Astrocyte of the cerebellum (primary cell): ENCODE measurements at places on chromosomes 1 and 21.

- no peak for DNase-seq
These were observed 33.1 kb downstream of the SOAT1 start for GRCh38 chr1:179326746-179327145.

GRCh38 chr1:207334337-207334736, 12.9 kb downstream of the CD55 start:
- DNase-seq: no peak

- DNase-seq: peak; percentile 79
These were observed 26.2 kb upstream of the NGF start for GRCh38 chr1:115364046-115364779.

DNA sequence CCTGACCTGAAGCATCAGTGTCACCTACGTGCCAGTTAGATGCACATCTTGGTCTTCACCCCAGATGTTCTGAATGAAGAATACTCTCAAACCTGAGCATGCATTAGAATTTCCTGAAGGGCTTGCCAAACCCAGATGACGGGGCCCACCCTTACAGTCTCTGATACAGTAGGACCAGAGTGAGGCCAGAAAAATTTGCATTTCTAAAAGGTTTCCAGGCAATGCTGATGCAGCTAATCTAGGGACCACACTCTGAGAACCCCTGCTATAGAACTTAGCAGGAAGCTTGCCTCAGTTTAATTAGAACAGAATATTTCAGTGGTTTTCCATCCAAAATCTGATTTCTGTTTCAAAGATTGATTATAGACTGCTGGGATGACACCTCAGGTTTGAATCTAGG, 9.9 kb upstream of the CTBS start:
- DNase-seq: no peak

- DNase-seq: no peak
These were observed 602.9 kb downstream of the NPHP4 start for GRCh38 chr1:5389101-5389885.

DNA sequence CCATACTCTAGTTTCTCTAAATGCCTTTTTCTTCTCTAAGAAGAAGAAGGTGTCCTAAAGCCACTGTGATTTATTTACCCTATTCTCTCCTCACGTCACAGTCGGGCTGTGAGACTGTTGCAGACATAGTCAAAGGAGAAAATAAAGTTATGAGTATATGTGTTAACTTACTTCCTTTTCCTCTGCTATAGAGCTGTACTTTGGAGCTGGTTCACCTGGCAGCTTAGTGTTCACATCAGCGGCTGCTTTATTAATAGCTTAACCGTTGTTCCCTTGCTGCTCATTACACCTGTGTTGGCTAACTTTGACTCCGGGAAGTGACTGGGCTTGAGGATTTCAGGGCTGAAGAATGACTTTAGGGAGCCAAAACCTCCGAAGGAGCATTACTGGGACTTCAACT, 3.6 kb downstream of the PFKFB2 start:
- no peak for DNase-seq

GRCh38 chr1:17856496-17857108, 101.5 kb downstream of the ACTL8 start:
- no peak for DNase-seq

DNA sequence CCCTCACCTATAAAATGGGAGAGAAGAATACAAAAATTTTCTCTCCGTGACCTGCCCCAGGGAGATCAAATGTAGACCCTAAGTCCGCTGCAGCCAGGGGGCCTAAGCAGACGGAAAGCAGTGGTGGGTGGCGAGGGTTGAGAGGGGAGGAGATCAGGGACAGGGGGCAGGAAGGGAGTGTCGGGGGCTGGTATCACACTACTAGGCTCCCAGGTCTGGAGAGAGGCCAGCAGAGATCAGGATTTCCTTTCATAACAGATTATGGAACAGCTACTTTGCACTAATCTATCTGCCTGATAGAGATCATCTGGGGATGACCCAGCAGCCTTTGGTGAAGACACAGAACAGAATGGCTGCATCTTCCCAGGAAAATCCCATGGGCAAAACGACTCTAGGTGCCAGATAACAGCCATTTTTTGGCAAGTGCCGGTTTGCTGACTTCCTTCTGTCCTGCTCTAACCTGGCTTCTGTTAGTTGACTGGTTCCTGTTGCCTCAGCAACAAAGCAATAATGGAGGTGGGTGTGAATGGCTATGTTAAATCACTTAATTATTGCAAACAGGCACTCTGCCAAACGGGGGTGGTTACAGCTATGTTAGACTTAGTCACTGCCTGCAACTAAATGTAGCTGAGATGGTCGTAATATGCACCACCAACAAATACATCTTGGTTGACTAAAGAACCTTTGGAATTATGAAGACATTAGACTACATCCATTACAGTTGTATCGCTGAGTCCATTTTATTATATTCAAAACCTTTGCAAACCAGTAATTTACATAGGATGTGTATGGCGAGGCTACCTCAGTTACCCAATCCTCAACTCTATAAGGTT, 30.0 kb upstream of the EPS8L3 start:
- DNase-seq: peak; percentile 85

DNA sequence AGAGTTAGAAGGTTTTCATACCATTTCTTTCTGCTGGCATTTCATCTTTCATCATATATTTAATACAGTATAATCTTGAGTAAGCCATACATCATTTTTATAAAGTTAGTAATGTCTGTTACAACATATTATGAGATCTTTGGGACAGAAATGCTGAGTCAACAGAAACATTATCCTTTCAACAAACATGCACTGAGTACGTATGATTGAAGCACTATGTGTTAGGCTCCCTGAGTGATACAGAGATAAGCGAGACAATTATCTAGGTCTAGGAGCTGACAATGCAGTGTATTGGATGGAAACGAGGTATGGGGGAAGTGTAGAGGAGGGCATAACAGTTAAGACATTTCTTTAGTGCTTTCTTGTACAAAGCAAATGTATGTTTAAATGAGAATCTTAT, 19.7 kb upstream of the GPR52 start:
- DNase-seq: no peak

DNA sequence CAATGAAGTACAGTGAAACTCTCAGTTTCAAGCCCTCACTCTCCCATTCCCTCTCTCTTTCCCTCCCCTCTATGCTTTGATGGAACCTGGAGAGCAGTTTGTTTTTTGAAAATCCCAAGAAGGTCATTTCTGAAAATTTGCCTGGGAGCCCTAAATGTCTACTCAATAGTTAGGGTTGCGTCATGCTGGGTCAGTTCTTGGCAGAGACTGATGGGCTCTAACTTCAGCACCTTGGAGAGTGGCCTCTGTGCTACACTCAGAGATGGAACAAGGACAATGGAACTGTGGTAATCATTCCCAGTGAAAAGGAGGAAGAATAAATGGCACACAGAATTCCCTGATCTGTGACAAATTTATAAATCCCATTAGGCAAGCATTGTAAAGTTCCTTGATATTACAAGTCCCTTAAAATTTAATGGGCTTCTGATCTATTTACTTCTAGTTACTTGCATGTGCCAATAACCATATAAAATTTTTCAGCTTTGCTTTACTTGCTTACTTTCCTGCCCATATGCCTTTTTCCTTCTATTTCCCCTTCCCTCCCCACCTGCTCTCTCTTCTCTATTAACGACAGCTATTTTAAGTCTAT, 182.9 kb upstream of the KCND3 start:
- DNase-seq: peak; percentile 2

GRCh38 chr1:25573591-25573930, 30.2 kb downstream of the LDLRAP1 start:
- DNase-seq: no peak

GRCh38 chr1:109691759-109692158, 4.1 kb downstream of the GSTM1 start:
- no peak for DNase-seq

GRCh38 chr1:43307458-43308158, 6.8 kb downstream of the TIE1 start:
- DNase-seq: no peak
